ENCODE measurements at places on chromosomes 1 and 21.

- DNase-seq = no peak
Measured at GRCh38 chr1:7447093-7447492, 324.0 kb upstream of the VAMP3 start.

GRCh38 chr1:245234217-245235081 is 79.7 kb downstream of the KIF26B start:
- no peak for DNase-seq

DNA sequence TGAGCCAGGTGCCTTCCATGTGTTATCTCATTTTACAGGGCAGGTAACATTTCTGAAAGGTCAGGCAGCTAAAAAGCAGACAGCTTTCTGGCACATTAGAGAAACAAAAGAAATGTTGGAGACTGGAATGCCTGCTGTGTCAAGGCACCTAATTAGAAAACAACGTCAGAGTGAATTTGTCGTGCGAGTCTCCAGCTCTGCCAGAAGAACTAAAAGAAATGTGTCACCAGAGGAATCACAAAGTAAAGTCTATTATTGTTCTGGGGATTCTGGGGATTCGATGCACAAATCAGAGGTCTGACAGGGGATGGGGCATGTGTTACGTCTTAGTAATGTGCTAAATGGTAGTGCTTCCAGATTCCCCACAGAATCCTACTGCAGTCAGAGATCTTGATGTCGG is 89.3 kb downstream of the EDEM3 start:
- DNase-seq = no peak

GRCh38 chr1:88079036-88079435 is 605.0 kb upstream of the PKN2 start:
- no peak for DNase-seq

DNA sequence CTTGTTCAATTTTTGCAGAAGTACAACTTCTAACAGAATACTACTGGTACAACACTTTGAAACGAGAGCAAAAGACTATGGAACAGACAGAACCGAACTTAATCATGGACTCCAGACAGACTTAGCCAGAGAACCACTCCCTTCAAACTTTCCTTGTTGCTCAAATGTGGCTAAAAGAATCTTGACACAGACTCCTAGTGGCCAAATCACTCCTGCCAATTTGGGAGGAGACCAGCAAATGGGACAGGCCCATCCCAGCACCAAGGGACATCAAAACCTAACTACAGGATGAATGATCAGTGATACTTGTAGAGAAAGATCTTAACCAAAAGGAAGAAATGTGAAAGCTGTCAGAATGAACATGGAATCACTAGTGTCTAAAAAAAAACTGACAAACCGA is 154.0 kb downstream of the MATN1 start:
- DNase-seq = no peak

Data from bone marrow (tissue), 2 donors.